ENCODE measurements at places on chromosomes 6 and 20.

- no peak for DNase-seq
These were observed 241.8 kb downstream of the CDH4 start for GRCh38 chr20:61493798-61494305.

DNA sequence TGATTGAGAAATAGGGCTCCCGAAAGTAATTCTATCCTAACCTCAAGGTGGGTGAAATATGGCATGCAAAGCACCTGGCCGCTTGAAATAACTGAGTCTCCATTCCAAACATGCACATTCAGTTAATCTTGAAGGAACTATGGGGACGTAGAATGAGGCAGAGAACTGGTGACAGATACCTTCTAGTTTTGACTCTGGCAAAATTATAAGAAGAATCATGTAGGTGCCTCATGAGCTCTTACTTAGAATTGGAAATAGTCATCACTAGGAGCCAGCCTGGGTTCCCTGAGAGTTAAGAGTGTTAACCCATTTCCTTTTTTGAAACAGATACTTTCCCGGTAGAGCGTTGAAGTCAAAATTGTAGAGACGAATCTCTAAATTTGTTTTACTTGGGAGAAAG lies 49.3 kb downstream of the RPF2 start:
- DNase-seq = no peak

GRCh38 chr6:25014791-25015560 lies 79.2 kb upstream of the RIPOR2 start:
- no peak for DNase-seq

DNA sequence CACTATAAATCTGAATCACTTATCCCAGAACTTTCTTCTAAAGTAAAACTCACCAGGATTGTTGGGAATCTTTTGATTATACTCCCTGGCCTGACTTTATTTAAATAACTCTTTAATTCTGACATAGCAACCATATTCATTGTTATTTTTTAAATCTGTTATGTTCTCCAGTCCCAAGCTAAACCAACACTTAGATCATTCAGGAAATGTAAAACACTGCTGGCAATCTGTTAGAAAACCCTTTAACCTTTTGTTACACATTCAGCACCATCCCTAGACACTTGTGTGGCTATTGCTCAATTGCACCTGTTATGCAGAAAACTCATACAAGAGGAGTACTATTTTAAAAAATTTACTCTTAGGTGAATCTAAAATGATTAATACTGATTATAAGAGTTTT lies 101.8 kb upstream of the NHSL1 start:
- no peak for DNase-seq

DNA sequence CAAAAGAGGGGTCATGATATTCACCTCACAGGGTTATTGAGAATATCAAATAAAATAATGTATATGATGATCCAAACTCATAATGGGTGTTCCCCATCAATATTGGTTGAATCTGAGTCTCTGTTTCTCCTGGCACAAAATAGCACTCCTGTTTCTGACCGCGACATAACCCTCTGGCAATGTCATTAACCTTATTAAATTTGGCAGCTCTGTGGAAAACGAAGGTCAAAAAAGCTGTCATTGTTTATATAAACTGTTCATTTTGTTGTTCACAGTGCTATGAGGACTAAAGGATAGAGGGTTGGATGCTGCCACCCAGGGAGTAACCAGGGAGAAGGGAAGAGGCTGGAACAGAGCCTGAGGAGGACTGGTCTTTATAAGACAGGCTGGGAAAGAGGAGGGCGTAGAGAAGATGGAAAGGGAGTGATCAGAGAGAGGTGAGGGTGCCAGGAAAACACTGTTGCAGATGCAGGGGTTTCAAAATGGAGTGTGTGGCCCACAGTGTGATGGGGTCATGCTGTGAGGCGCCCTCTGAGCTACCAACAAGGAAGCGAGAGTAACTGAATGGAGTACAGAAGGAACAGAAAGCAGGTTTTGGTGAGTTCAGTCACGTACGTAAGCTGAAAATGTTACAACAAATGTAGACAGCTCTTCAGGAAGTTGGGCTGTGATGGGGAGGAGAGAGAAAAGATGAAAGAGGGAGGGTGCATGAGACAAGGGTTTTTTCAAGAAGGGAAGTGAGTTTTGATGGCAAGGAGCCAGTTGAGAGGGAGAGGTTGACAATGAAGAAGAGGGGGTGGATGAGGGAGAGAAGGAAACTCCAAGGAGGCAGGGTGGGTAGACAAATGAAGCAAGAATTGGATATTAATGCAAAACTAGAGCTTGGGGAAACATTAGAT lies 251.6 kb upstream of the TAB2 start:
- no peak for DNase-seq

DNA sequence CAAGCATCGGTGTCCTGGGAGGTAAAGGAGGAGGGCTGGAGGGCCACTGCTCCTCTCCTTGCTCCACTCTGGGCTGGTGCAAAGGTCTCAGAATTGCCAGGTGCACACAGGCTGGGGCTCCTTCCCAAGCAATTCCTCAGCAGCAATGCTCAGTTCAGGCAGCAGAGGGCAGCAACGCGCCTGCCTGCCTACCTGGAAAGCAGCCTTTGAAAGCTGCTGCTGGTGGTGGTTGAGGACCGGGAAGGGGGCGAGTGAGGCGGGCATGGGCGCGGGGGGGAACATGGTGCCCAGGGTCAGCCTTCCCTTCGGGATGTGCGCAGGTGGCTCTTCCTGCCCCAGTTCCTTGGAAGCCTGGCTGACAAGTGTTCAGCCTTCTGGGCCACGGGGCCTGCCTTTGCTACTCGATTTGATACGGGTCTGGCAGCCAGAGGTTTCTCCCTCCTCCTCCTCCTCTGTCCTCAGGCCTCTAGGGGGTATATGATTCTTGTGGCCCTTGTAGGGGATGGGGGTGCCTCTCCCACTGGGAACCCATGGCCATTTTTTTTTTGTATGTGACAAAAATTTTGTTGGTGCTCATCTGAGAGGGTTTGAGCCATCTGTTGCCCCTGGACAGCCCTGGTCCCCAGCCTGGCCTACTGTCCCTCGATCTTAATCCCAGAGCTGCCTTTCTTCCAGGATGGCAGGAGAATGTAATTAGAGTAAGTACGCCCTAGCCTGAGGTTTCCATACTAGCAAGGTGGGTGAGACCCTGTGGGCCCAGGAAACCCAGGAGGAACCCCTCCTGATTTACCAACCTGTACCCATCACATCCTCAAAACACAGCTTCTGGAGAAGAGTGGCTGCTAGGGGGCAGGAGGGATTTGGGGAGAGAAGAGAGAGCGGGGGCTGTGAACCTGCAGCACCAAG lies 20.1 kb downstream of the MRPS18A start:
- DNase-seq = no peak

DNA sequence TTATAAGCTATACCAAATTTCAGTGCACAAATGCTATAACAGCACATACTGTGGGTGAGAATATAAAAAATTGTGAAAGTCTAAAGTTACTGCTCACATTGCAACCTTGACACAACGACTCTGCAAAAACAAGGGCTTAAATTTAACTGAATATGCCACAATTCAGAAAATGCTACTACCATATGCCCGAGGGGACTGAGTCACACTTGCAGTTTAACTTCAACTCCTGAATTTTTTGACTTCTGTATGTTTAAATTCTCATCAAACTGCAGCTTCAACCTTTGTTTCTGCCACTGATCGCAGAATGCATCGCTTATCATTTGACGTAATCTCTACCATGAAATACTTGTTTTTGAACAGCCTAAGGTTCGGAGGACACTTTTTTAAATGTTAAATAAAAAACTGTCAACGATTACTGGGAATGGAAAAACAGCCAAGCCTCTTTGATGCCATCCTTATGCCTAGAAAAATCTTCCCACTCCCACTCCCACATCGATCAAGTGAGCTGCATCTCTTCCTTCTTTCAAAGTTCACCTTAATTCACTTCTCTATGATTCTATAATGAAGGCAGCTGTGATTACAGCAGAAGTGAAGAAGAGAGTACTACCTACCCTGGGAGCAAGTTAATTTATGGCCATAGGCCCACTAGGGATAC lies 136.5 kb downstream of the ATXN1 start:
- DNase-seq = no peak

DNA sequence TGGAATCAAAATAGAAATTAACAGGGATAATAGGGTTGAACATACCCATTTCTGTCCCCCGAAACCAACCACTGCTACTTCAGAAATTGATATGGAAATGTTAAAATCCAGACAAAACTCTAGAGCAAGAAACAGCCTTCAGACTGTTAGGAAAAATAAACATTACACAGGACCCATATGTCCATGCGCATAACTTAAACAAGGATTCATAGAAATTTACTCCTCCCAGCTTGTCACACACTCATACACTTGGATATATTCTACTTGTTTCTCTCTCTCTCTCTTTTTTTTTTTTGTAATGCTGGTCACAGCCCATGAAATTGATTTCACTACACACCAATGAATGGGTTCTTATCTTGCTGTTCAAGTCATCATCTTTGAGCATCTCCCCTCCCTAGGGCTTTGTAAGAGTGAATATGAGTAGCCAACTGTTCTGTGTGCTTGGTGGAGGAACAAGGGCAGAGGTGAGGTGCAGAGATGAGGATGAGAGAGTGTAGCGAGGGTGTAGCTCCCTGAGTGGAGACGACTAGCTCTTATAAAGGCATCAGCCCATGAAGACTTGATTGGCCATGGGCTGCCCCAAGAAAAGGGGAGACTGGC lies 61.8 kb upstream of the MLN start:
- DNase-seq = no peak

GRCh38 chr20:39986173-39986904 lies 702.7 kb downstream of the MAFB start:
- DNase-seq = peak; percentile 44

DNA sequence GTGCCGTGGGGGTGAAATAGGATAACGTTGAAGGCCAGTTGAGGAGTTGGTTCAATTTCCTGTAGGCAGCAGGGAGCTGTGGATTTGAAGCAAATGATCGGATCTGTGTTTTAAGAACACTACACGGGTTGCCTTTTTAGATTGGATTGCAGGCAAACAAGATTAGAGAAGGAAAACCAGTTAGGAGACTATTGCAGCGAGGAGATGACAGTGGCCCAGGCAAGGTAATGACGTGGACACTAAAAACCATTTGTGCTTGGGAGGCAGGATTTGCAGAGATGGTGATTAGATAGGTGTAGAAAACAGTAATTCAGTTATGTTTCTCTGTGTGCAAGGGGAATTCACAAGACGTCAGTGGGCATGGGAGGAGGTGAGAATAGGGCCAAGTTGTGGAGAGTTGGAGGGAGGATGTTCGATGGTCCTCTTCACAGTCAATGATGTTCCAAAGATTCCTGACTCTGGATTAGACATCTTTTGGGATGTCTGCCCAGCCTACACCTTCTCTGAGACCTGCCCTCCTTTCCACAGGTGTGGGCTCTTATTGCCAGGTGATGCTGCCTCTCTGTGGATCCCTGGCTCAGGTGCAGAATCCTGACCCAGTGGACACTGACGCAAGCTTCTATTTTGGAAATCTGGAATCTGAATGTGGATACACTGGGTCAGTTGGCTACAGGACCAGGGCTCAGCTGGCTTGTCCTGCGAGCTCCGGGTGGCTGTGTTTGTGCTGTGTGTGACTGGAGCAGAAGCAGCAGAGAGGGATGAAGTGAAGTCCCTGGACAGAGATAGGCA lies 54.2 kb downstream of the TFAP2C start:
- DNase-seq = no peak

- DNase-seq = no peak
These were observed 5.3 kb downstream of the SLC2A12 start for GRCh38 chr6:134047124-134047523.

DNA sequence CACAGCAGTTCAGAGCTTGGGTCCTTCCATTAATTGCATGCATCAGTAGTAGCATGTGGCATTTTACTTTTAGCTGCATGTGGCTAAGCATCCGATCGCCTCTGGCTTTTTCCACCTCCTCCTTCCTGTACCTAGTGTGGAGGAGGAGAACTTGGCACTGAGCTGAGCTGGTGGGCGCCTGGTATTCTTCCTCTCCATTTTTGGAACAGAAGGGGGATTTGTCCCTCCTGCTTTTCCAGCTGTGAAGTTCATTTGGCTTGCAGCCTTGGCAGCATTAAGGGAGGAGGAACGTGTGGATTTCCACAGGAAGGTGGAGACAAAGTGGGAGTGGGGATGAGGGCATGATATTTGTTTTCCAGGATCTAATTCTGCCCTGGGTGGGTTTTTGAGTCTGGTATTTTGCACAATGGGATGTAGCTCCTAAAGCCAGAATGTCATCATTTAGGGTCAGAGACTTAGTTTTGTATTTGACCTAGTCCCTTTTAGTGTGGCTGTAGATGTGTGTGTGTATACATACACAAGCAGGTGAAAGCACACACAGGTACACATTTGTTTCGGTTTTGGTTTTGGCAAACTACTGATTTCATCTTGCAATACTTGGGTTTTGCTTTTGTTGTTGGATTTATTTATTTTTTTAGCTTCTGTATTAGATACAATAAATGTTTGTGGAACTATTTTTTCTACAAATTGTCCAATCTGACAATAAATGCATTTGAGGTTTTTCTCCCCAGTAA lies 90.0 kb downstream of the SASH1 start:
- DNase-seq = no peak

GRCh38 chr20:1130847-1131246 lies 12.4 kb downstream of the PSMF1 start:
- DNase-seq = no peak

DNA sequence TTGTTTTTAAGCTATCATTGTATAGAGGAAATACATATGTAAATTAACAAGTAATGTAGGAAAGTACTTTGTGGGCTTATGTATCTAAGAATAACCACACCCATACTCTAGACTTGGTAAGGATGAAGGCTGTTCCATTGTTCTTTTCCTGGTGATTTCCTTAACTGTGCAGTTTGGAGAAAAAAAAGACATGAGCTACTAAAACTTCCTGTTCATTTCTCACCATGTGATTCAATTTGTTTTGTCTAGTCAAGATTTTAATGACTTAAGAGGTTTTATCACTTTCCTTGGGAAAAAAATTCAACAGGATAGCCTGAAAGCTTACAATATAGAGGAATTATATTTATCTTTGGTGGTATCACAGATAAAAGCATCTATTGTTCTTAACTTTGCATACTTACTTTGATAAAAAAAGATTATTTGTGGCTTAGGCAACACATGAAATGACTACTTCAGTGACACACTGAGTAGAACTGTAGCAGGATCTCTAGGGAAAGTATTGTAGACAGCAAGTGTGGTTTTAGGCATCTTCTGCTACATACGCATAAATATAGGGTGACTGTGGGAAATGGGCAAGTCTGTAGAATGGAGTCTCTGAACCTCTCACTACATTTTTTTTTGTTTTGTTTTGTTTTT lies 80.3 kb downstream of the GJA1 start:
- no peak for DNase-seq

DNA sequence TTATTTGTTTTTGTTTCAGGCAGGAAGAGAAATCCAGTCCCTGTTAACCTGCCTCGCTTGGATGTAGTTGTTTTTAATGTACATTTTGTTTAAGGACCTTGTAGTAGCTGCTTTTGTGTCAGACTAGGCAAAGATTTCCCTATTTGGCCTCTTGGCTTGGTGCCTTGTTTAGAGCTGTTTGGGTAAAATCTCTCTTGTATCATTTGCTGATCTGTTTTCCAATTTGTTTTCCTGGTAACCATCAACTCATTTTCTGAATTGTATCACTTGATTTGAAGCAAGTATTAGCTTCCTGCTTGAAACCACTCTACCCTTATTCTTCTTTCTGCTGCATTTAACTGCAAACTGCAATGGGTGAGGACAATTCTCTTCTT lies 160.7 kb downstream of the ZFAND3 start:
- DNase-seq = no peak

- no peak for DNase-seq
These were observed 12.1 kb upstream of the REPS1 start for GRCh38 chr6:138999949-139000725.

GRCh38 chr6:106250953-106251352 lies 74.6 kb downstream of the ATG5 start:
- no peak for DNase-seq

- DNase-seq = no peak
These were observed 99.2 kb downstream of the MCHR2 start for GRCh38 chr6:99894815-99895214.
